ENCODE measurements at places on chromosomes 2 and 18. TPM values are rescaled to one million over a fixed set of nuclear protein-coding genes. Genes with fewer than 3 reads are reported as not detected.

The MYO5B gene
- total RNA-seq: not detected

The ANKRD30B gene
- total RNA-seq: not detected

DNA sequence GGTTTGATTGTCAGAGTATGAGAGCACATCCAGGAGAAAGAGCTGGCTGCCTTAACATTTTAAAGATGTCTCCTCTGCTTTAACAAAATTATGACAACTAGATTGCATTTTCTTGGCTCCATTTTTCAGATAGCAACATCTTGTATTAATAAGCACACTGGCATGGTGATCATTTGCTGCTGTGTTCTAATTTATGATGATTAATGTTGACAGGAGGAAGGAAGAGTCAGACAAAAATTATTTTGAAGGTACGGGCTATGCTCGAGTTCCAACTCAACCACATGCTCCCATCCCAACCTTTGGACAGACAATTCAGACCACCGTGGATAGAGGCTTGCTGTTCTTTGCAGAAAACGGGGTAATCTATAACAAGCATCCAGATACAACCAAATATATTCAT lies 98.2 kb upstream of the TTC39C start:
- no peak for DNase-seq
- no peak overlapping the region for H3K27ac ChIP-seq
- H3K4me1 ChIP-seq: peaks cover 6% of the 10 kb centered on the region

DNA sequence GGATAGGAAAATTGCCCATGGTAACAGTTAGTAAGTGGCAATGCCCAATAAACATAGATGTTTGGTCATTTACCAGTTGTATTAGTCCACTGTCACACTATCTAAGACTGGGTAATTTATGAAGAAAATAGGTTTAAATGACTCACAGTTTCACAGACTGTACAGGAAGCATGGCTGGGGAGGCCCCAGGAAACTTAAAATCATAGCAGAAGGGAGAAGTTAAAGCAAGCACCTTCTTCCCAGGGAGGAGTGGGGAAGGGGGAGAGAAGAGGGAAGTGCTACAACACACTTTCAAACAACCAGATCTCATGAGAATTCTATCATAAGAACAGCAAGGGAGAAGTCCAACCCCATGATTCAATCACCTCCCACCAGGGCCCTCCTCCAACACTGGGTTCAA lies 23.4 kb downstream of the NR4A2 start:
- H3K36me3 ChIP-seq: no peaks in the 10 kb centered on the region
- peaks cover 9% of the 10 kb centered on the region for H3K4me1 ChIP-seq
- no peak overlapping the region for H3K4me3 ChIP-seq

The SLC30A3 gene
- total RNA-seq: 0.43 TPM

GRCh38 chr18:8424917-8425725 lies 184.1 kb upstream of the RAB12 start:
- no peak overlapping the region for H3K4me3 ChIP-seq
- DNase-seq: no peak
- no peak overlapping the region for H3K27ac ChIP-seq

DNA sequence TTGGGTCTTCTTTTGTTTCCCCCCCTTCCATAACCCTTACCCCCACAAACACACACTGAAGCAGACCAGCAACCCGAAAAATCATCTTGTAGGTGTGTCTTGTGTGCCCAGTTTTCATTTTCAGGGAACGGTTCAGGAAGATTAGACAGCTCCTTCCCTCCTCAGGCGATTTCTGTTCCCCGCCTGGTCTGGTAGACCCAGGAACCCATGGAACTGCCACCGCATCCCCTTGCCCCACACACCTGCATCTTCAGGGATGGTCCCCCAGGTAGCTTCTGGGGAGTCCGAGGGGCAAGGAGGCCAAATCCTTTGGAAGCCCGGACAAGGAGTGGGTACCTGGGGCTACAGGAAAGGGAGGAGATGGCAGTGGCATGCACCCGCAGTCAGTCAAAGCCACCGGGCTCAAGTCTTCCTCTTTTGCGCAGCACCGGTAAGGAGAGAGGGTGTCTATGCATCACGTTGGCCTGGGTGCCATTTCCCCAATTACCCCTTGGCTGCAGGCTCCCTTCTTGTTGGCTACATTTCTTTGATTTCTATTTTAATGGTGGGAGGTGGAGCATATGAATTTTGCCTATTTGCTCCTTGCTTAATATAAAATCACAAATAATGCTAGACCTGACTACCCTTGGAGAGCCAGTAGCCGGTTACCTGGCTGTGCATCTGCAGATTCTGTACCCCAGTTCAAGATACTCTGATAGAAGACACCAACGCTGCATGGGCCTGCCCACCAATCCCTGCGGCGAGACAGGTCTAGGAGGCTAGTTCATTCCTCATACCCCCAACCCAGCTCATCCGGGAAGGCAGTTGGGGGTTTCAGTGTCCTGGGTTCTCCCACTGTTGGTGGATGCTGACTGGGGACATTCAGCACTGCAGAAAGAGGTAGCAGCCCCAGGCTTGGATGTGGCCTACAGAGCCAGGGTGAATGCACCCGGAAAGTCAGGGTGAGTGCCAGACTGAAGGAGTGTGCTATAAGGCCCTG lies 30.0 kb upstream of the ATP6V1B1 start:
- H3K27me3 ChIP-seq: peaks cover 75% of the 10 kb centered on the region
- peaks cover 16% of the 10 kb centered on the region for H3K4me1 ChIP-seq
- no peak for DNase-seq
- no peak overlapping the region for H3K27ac ChIP-seq
- no peaks in the 10 kb centered on the region for H3K36me3 ChIP-seq

GRCh38 chr2:232200195-232200594 lies 178.4 kb upstream of the ALPP start:
- no peak for DNase-seq
- H3K4me3 ChIP-seq: no peak overlapping the region
- H3K27ac ChIP-seq: no peak overlapping the region
- peaks cover 3% of the 10 kb centered on the region for H3K4me1 ChIP-seq

- H3K4me1 ChIP-seq: no peaks in the 10 kb centered on the region
- H3K27me3 ChIP-seq: peaks cover 8% of the 10 kb centered on the region
- H3K27ac ChIP-seq: no peak overlapping the region
- H3K4me3 ChIP-seq: no peak overlapping the region
Measured at GRCh38 chr2:152031747-152032306, 67.0 kb downstream of the CACNB4 start.

GRCh38 chr2:14321357-14321756 lies 311.2 kb upstream of the LRATD1 start:
- no peaks in the 10 kb centered on the region for H3K36me3 ChIP-seq
- no peak overlapping the region for H3K4me3 ChIP-seq
- no peak for DNase-seq

DNA sequence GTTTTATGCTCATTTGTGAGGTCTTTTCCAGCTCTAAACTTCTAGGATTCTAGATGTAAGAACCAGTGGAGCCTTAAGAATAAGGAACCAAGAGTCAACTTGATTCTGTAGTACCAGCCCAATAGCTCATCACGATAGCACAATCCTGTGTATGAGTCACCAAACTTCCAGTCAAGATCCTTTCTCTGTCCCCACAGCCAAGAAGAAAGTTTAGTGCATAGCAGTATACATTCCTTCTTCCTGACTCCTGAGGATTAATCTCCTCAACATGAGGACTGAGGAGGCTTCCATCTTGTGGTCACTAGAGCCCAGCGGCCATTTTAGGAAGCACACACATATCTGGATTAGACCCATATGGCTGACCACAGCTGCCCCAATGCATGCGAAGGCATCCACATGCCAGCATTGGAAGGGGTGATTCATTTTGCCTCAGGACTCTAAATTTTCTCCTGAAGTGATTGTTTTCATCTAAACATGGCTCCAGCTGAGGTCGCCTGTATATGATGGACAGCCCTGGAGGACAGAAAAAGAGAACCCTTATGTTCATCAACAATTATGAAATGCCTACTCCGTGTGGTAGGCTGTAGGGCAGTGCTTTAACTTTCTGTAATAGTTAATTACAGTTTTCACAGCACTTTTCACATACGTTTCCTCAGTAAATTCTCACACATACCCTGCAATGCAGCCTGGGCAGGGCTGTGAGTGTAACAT lies 53.5 kb downstream of the RASGRP3 start:
- H3K4me1 ChIP-seq: peaks cover 10% of the 10 kb centered on the region
- no peak for DNase-seq
- no peaks in the 10 kb centered on the region for H3K27me3 ChIP-seq
